ENCODE measurements at places on chromosomes 2 and 18.
A peak's percentile ranks its signal among the peaks of the same experiment; 100 is the strongest.

GRCh38 chr2:86337244-86337835, at the start of gene REEP1:
Gene REEP1 (minus strand): TSS chr2:86337626. CDS start chr2:86337510, 116 bp downstream.
- DNase-seq = peak; percentile 53

DNA sequence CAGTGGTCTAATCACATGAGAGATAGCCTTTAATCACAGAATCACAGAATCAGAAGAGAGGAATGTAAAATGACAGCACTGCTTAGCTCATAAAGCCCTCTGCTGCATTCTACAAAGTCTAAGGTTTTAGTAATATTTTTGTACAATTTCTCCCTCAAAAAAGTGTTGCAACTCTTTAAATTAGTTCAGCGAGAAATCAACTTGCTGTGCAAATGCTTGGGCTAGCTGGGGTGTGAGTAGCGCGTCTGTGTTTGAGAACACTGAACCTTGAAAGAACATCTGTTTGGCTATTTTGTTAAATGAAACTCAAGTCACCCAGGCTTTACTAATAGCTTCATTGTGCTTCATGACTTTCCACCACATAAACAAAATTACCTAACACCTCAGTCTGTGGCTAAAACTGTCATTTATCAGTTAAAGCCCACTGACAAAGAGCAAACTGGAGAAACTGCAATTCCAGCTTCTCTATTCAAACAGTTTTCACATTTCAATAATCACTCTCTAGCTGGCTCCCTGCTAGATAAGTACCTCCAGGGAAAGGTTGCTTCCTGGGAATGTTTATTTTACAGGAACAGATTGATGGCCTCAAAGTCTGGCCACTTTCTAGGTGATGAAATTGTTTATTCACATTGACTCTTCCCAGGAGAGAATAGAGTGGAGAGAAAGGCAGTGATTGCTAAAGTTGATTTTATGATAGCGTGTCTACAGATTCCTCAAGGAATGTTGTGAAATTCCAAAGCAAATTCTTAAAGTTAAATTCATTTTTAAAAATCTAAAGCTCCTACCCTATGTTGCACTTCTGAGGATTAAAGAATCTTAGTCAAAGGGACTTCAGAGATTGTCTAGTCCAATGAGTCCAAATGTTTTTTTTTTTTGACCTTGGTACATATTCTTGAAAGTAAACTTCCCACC, 36.0 kb upstream of the STAT1 start:
- DNase-seq = no peak

DNA sequence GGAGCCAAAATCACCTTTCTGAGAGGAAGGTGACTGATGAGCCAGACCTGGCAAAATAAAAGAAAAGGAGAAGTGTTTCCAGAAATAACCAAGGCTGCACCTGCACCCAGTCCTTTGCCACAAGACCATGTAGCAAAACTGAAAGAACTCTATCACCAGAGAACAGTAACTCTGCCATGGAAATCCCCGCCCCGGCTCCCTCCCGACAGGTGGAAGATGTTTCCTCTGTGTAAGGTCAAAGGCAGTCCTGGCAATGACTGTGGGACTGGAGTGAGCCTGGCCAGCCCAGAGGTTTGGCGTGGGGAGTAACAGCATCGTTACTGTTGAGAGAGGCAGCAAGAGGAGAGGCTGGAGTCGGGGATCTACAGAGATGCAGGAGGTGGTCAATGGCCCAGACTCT, 42.3 kb downstream of the SPRED2 start:
- no peak for DNase-seq

- no peak for DNase-seq
Measured at GRCh38 chr2:191019376-191019775, 5.4 kb upstream of the STAT1 start.

DNA sequence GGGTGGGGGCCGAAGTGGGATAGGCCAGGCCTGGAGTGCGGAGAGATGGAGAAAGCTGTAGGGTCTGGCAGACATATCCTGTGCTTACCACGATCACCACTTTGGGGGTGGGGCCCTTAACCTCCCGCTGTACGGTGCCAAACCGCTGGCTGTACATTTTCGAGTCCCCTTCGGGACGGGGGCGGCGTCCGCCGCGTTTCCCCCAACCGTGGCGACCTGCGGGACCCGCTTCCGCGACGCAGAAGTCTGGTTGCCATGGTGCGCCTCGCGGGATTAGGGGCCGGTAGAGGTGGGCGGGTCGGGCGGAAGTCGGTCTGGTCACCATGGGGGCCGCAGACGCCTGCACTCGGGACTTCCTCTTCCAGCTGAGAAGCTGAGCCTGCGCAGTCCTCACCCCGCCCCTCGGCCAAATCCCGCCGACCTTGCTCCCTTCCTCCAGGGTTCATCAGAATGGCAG, at the start of gene CFAP53:
Gene CFAP53 (minus strand): TSS at position 248 of the 457 bp plus-strand sequence. CDS start 91 bp downstream, at position 157.
- peak; percentile 89 for DNase-seq

DNA sequence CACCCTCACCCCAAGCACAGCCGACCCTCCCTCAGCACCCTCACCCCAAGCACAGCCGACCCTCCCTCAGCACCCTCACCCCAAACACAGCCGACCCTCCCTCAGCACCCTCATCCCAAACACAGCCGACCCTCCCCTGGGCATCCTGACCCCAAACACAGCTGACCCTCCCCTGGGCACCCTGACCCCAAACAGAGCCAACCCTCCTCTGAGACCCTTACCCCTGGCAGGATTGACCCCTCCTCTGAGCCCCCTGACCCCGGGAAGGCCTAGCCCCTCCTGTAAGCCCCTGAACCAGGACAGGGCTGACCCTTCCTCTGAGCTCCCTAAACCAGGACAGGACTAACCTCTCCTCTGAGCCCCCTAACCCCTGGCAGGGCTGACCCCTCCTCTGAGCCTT, 84.4 kb upstream of the RAB6C start:
- no peak for DNase-seq

- DNase-seq = no peak
Measured at GRCh38 chr2:210623506-210623905, 67.1 kb downstream of the CPS1 start.

DNA sequence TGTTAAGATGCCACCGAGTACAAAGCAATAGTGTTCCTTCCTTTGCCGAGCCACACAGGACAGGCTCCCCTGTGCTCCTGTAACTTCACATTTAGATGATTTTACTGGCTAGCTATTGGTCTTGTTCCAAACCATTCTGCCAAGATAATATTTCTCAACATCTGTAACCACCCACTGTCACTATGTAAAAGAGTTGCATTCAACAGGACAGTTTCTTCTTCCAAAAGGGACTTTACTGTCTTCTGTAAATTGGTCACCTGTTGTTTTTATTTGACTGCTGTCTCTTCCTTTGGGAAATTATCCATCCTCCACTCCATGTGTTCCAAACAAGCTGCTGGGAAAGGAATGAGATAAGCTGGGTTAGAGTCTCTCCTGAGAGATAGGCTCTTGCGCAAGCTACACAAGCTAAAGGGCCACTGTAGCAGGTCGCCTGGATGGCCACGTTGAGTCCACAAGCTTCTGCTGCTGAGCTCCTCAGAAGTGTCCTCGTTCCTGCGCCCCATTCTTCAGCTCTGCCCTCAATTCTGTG, 14.4 kb upstream of the BZW1 start:
- no peak for DNase-seq

DNA sequence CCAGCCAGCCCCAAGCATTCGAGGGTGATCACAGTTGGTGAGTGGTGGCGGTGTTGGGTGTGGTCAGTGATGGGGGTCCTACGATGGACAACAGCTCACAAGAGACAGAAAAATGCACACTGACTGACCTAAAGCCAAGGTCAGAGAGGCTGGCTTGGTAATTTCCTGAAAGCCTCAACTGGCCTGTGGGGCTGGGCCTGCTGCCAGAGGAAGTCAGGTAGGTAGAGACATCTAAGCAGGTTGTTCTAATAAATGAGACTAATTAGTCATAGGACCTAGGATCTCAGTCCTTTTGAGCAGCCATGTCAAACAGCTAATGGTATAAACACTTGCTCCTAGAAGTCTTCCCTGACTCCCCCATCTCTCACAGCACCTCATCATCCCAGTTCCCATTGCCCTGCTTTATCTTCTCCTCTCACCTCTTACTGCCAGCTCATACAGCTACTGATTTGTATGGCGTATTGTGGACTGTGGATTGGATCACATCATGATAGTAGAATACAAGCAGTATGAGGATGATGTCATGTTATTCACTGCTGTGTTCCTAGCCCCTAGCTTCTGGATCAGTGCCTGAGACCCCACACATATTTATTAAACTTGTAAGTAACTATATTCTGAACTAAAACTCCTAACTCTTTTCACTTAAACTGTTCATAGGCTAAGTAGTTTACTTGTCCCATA, 262.9 kb upstream of the KLHL29 start:
- no peak for DNase-seq

DNA sequence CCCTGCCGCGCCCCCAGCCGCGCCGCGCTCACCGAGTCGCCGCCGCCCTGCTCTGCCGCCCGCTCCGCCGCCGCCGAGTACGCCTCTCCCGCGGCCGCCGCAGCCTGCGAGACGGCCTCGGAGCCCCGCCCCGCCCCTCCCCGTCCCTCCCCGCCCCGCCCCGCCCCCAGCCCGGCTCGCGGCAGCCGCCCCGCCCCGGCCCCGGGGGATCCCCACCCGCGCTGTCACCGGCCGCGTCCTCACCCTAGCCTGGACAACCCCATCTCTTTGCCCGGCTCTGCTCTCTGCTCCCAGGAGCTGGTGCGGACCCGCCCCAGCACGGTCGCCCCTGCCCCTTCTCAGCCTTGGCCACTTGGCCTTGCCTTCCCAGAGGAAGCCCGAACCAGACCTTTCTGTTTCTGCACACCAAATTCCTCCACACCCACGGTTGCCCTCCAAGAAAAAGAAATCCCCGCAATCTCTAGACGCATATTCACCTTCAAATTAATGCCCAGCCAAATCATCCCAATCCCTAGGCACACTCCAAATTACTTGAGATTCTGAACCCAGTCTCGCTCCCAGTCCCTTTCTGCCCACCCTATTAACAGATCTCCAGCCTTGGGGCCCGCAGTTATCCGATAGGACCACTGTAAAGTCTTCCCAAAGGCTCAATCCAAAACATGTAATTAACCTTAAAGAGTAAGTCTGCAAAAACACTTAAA, at the start of gene CYRIA:
Gene CYRIA (minus strand): TSS at position 87 of the 701 bp plus-strand sequence. CDS start 77,715 bp downstream, outside the sequence.
- peak; percentile 27 for DNase-seq

- DNase-seq = no peak
Measured at GRCh38 chr2:101653469-101653868, 44.0 kb upstream of the MAP4K4 start.

DNA sequence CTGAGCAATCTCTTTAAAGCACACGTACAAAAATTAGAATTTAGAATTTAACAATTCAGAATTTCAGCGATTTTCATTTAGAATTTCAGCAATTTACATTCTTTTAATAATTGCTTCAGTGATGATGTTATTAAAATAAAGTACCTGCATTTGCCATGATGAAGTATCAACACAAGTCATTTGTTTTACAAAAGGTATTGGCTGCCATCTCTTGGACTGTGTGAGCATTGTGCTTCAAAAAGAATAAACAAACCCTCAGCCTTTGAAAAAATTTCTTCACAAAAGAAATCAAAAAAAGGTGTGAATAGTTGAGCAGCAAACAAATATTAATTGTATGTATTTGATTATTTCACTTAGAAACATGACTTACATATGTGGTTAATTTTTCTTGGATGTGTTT, 27.1 kb upstream of the ZC3H15 start:
- no peak for DNase-seq

GRCh38 chr2:16632598-16632997, 33.0 kb downstream of the CYRIA start:
- no peak for DNase-seq

GRCh38 chr2:200943527-200944105, 19.8 kb downstream of the ORC2 start:
- DNase-seq = no peak

DNA sequence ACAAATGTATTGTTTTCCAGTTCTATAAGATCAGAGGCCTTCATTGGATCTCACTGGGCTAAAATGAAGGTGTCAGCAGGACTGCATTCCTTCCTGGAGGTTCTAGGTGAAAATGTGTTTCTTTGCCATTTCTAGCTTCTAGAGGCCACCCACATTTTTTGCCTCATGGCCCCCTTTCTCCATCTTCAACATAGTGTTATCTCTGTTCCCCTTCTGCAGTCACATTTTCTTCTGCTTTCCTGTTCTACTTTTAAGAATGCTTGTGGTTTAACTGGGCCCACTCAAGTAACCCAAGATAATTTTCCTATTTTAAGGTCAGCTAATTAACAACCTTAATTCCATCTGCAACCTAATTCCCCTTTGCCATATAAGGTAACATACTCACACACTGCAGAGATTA, 36.1 kb downstream of the METTL21A start:
- no peak for DNase-seq

GRCh38 chr2:188450732-188451483, 159.2 kb downstream of the GULP1 start:
- DNase-seq = no peak

GRCh38 chr18:49934457-49934856, 121.1 kb upstream of the ACAA2 start:
- DNase-seq = no peak

- peak; percentile 58 for DNase-seq
Measured at GRCh38 chr2:12106440-12107080, 360.1 kb downstream of the LPIN1 start.

GRCh38 chr2:229952256-229952835, 30.0 kb downstream of the FBXO36 start:
- no peak for DNase-seq

DNA sequence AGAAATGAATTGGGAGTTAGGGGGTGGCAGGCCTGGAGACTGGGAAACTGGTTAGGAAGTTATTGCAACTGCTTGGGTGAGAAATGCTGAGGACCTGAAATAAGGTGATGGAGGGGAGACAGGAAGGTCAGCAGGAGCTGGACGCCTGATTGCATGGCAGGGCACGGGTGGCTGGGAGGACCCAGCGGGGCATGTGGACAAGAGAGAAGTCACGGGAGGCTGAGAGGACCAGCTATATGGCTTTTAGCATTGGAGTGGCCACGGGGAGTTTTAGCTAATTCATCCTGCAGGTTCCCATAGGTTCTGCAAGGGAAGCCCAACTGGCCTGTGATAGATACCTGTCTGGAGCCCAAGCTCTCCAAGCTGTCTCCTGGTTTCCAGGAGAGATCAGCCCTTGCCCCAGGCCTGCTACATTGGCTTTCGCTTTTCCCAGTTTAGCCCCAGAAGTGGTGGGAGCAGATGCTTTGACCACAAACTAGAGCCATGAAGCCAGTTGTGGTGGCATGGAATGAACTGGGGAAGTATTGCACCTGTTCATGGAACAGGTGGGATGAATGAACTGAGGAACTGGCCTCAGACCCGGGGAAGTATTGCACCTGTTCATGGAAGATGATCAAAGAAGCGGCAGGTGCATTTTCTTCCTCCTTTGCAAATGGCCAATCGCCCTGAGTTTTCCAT, 93.6 kb upstream of the TAF1B start:
- no peak for DNase-seq

DNA sequence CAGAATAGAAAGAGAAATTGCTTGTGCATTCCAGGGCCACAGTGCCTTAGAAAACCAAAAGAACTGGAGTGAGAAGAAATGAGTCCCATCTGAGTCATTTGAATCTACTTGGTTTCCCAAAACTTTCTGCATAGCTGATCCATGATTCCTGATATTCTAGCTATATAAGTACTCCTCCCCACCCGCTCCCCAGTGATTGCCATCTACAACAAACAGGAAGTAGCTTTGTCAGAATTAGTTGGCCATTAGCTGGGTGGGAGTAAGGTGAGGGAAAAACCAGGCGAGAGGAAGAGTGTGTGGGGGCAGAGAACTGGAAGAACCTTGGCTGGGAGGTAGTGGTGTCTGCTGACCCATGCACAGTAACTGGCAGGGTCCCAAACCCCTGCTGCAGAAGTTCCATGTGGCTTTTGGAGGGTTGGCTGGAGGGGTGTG, 122.1 kb downstream of the ACAA2 start:
- no peak for DNase-seq

- peak; percentile 87 for DNase-seq
Measured at GRCh38 chr2:9003616-9004337, at the start of gene MBOAT2. Gene MBOAT2 (minus strand): TSS chr2:9003684. CDS start chr2:9003614, 70 bp downstream.
